ENCODE measurements at places on chromosomes 3 and 15. TPM values are rescaled to one million over a fixed set of nuclear protein-coding genes. Genes with fewer than 3 reads are reported as not detected.

DNA sequence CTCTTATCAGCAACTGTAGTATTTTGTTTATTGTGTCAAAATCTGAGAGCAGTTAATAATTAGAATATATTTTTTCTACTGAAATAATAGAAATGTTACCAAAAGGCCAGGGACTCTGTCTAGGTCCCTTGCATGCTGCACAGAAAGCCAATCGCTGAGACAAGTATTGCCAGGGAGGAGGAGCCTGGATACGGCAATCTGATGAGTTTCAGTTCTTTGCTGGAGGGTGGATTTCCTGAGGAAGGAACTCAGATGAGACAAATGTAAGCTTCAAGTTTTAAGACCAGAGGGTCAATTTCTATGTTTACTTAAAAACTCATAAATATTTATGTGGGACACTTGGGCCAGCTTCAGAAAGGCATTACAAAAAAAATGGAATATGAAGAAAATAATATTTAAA, 252.2 kb downstream of the GABRG3 start:
- no peaks in the 10 kb centered on the region for H3K36me3 ChIP-seq
- no peak for DNase-seq
- no peaks in the 10 kb centered on the region for H3K27me3 ChIP-seq
- no peaks in the 10 kb centered on the region for H3K4me1 ChIP-seq
- no peak overlapping the region for H3K27ac ChIP-seq

DNA sequence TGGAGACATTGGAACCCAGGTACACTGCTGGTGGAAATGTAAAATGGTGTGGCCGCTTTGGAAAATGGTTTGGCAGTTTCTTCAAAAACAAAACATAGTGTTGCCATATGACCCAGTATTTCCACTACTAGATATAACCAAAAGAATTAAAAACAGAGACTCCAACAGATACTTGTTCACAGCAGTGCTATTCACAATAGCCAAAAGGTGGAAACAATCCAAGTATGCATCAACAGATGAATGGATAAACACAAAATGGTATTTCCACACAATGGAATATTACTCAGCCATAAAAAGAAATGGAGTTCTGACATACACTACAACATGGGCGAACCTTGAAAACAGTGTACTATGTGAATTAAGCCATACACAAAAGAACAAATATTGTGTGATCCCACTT, 59.4 kb upstream of the TIMP4 start:
- H3K27me3 ChIP-seq = no peaks in the 10 kb centered on the region
- no peak overlapping the region for H3K4me3 ChIP-seq
- no peak overlapping the region for H3K27ac ChIP-seq
- H3K36me3 ChIP-seq = no peaks in the 10 kb centered on the region

DNA sequence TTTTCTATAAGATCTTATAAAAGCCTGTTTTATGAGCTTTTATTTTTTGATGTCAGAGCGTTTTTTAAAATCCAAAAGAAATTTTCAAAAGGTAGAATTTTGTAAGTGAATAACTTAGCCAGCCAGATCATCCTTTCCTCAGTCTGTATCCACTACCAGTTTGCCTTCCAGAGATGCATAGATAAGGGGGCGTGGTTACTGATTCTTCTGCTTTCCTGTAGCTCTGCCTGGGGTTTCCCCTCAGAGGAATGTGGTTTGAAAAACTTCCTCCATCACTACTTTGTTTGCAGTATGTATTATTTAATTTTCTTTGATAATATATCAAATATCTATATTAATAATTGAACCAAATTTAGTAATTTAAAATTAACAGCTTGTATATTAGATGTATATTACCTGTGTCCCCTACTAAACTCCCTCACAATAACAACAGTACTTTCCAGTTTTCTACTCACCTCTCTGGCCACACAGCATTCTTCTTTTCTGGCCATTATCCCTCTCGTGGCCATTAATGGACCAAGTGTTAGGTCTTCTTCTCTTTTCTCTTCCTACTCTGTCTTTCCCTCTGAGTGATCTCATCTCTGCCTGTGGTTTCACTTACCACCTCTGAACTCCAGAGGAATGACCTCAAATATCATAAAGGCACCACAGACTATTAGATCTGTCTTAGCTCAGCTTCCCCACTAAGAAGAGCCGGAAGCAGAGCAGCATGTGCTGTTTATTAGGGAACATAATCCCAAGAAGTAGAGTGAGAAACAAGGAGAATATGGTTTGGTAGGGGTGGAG, 239.7 kb downstream of the UBE2E2 start:
- H3K36me3 ChIP-seq = no peaks in the 10 kb centered on the region
- H3K27me3 ChIP-seq = no peaks in the 10 kb centered on the region
- no peak overlapping the region for H3K27ac ChIP-seq
- no peak for DNase-seq

SLC12A1 gene
- total RNA-seq = not detected

DNA sequence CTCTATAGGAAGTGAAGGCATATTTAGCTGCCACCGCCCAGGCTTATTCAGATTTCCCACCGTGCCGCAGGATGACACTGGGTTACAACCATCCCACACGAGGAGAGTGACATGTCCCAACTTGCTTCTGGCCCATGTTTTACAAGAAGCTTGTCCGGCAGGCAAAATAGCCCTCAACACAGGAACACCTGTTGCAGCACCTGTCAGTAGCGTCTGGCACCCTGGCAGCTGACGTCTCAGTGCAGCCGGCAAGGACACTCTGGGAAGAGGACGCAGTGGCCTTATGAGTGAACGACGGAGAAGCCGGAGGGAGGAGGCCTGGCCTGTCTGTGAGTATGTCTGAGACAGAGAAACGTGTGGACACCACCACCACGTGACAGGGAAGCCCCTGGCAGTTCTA, 32.1 kb downstream of the FAM174B start:
- H3K4me3 ChIP-seq = no peak overlapping the region
- H3K27ac ChIP-seq = peak overlapping the region; percentile 90
- H3K4me1 ChIP-seq = peaks cover 46% of the 10 kb centered on the region
- no peaks in the 10 kb centered on the region for H3K36me3 ChIP-seq

GRCh38 chr15:37104424-37104981, 4.2 kb upstream of the MEIS2 start:
- no peaks in the 10 kb centered on the region for H3K36me3 ChIP-seq
- DNase-seq = no peak
- H3K4me3 ChIP-seq = no peak overlapping the region
- peaks cover 19% of the 10 kb centered on the region for H3K4me1 ChIP-seq

KBTBD12 gene
- total RNA-seq = 16.0 TPM

SAMD7 gene
- total RNA-seq = not detected

DNA sequence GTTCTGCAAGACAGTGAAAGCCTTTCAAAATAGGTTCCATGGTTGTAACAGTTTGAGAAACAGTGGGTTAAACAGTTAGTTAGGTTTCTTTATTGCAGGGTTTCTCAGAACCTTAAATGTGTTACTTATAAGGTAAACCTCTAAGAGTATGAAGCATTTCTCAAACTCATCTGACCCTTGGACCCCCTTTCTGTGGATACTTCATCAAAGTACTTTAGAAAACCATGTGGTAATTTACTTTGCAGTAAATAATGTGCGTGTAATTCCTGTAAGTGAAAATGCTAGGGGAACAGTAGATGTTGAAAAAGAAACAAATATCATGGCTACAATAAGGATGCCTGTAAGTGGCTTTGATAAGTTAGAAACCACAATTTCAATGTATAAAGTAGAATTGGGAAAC, 354.6 kb upstream of the RARB start:
- H3K36me3 ChIP-seq = no peaks in the 10 kb centered on the region
- no peaks in the 10 kb centered on the region for H3K27me3 ChIP-seq
- DNase-seq = no peak
- peaks cover 17% of the 10 kb centered on the region for H3K4me1 ChIP-seq
- H3K4me3 ChIP-seq = no peak overlapping the region

GRCh38 chr3:168470380-168470779, 374.7 kb upstream of the GOLIM4 start:
- H3K4me1 ChIP-seq = no peaks in the 10 kb centered on the region
- H3K36me3 ChIP-seq = no peaks in the 10 kb centered on the region
- no peaks in the 10 kb centered on the region for H3K27me3 ChIP-seq
- H3K27ac ChIP-seq = no peak overlapping the region
- DNase-seq = no peak

DNA sequence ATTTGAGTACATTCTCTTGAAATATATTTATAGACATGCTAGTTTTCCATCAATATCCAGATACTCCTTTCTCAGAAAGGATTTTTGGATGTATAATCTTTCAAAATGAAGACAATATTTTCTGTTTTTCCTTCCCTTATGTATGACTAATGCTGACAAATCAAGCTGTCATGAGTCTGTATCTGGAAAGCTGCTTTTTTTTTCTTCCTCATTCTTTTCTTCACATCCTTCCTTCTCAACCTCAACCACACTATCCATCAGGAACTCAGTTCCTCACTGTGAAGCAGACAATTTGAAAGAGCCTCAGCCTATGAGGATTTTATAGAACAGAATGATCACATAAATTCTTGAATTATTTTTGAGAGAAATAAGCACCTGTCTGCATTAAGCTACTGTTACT, 335.9 kb upstream of the EPHA6 start:
- no peak overlapping the region for H3K4me3 ChIP-seq
- H3K36me3 ChIP-seq = no peaks in the 10 kb centered on the region
- no peaks in the 10 kb centered on the region for H3K27me3 ChIP-seq
- no peaks in the 10 kb centered on the region for H3K4me1 ChIP-seq
- no peak for DNase-seq

- H3K27ac ChIP-seq = no peak overlapping the region
- H3K4me1 ChIP-seq = no peaks in the 10 kb centered on the region
- no peaks in the 10 kb centered on the region for H3K36me3 ChIP-seq
- H3K27me3 ChIP-seq = no peaks in the 10 kb centered on the region
Measured at GRCh38 chr3:36303286-36303685, 77.0 kb upstream of the STAC start.

GOLGA8G gene
- total RNA-seq = not detected

GRCh38 chr15:28886431-28887338, 911 bp downstream of the APBA2 start:
- H3K27ac ChIP-seq = no peak overlapping the region
- no peak for DNase-seq
- peaks cover 19% of the 10 kb centered on the region for H3K27me3 ChIP-seq
- H3K4me1 ChIP-seq = no peaks in the 10 kb centered on the region
- no peaks in the 10 kb centered on the region for H3K36me3 ChIP-seq

GRCh38 chr3:190606596-190606995, 92.7 kb downstream of the IL1RAP start:
- no peaks in the 10 kb centered on the region for H3K4me1 ChIP-seq
- H3K36me3 ChIP-seq = no peaks in the 10 kb centered on the region
- no peak overlapping the region for H3K4me3 ChIP-seq
- H3K27ac ChIP-seq = no peak overlapping the region
- no peak for DNase-seq

EEFSEC gene
- 29.4 TPM for total RNA-seq

TRIM71 gene
- not detected for total RNA-seq

DNA sequence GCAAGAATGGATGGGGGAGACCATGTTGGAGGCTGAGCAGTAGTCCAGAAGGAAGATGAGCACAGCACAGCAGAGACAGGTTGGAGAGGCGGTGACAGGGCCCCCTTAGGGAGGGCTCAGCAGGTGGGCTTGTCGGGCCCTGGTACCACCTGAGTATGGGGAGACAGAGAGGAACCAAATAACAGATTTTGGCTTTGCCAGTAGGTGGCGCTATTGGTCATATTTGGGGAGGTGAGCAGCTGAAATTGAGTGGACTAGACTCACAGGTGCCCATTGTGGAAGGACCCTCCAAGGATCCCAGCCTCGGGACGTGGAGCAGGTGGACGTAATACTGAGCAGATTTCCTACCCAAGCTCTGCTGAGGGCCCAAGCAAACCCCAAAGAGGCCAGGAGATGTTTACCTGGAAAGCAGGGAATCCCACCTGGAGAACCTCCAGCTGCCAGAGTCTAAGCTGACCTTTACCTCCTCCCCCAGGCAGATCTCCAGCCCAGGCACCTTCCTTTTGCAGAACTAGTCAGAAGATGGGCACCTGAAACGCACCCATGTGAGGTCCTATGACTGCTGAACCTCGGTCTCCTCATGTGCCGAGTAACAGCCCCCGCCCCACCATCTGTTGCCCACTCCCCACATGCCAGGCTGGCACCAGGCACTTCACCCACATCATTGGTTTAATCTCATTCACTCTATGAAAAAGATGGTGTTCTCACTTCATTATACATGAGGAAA, 24.6 kb upstream of the CORO2B start:
- DNase-seq = peak; percentile 25
- no peaks in the 10 kb centered on the region for H3K4me1 ChIP-seq
- H3K27me3 ChIP-seq = peaks cover 3% of the 10 kb centered on the region

DNA sequence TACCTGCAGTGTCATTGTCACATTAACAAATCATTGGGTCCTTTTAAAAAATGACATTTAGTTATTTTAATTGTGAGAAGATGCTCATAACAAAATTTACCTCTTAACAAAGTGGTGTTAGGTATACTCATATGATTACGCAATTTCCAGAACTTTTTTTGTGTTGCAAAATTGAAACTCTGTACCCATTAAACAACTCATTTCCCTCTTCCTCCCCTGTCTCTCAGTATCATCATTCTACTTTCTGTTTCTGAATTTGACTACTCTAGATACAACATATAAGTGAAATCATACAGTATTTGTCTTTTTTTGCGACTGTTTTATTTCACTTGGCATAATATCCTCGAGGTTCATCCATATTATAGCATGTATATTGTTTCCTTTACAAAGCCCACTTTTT, 58.7 kb upstream of the CHST2 start:
- no peaks in the 10 kb centered on the region for H3K4me1 ChIP-seq
- H3K27ac ChIP-seq = no peak overlapping the region
- H3K27me3 ChIP-seq = no peaks in the 10 kb centered on the region
- no peak overlapping the region for H3K4me3 ChIP-seq
- H3K36me3 ChIP-seq = no peaks in the 10 kb centered on the region

DNA sequence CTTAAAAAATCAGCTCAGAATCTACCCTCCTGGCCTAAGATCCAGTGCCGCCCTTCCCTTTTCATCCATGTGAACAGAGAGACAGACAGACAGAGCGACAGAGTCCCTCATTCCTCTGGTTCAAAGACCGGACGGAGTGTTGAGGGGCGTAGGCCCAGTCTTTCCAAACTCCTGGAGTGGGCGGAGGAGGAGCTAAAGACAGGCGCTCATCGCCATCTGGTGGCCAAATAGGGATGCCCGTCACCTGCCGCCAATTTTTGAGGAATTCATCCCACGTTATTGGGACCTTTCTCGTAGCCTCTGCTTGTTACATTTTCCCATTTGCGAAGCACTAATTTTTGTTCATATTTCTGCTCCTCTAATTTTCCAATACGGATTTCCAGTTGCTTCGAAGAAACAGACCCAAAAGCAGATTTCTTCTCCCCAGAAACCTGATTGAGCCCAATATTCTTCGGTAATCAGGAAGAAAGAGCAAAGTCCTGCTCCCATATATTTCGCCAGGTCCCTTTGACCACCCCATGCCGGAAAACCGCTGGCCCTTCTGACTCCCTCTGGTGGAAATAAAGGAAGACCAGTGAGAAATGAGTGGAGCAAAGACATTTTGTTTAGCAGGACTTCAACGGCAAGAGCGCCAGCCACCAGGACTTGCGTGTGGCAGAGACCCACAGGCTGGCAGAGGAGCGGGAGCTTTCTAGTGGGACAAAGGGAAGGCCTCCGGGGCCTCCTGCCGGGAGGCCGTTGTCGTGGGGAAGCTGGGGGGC, 88.0 kb downstream of the LRRK1 start:
- peak; percentile 59 for DNase-seq
- no peaks in the 10 kb centered on the region for H3K36me3 ChIP-seq
- H3K27me3 ChIP-seq = no peaks in the 10 kb centered on the region

LMLN gene
- 4.2 TPM for total RNA-seq
